ENCODE measurements at places on chromosomes 4 and X. TPM values are rescaled to one million over a fixed set of nuclear protein-coding genes. Genes with fewer than 3 reads are reported as not detected.

The SPP1 gene
- not detected for total RNA-seq

The ZNF185 gene
- total RNA-seq, result 2.2 TPM

The FAM47E gene
- 0.44 TPM for total RNA-seq

The ZBED1 gene
- 29.9 TPM for total RNA-seq

The EXOC1L gene
- not detected for total RNA-seq

The LAP3 gene
- 76.4 TPM for total RNA-seq

The ADRA2C gene
- total RNA-seq, result not detected

The ABLIM2 gene
- not detected for total RNA-seq

The TAF7L gene
- total RNA-seq, result 0.05 TPM

The PRRG3 gene
- 0.10 TPM for total RNA-seq

The ANXA3 gene
- total RNA-seq, result 0.83 TPM

The TLR3 gene
- 8.4 TPM for total RNA-seq

The OPRPN gene
- total RNA-seq, result not detected

The CTAG1B gene
- not detected for total RNA-seq

The MAGEE2 gene
- not detected for total RNA-seq

The SLC25A4 gene
- total RNA-seq, result 7.7 TPM

The MAGEA8 gene
- not detected for total RNA-seq

The KLHL4 gene
- total RNA-seq, result 2.7 TPM

The GABRE gene
- total RNA-seq, result 11.2 TPM

The TMSB15C gene
- total RNA-seq, result 0.73 TPM

The XIAP gene
- total RNA-seq, result 25.1 TPM

The SHROOM2 gene
- 0.49 TPM for total RNA-seq

The TCEAL2 gene
- total RNA-seq, result not detected

The XAGE1B gene
- not detected for total RNA-seq

The USP17L27 gene
- total RNA-seq, result not detected

The DKC1 gene
- 21.2 TPM for total RNA-seq

The SLC6A14 gene
- total RNA-seq, result not detected

The UGT2B15 gene
- not detected for total RNA-seq

The HHIP gene
- total RNA-seq, result 0.81 TPM

Data from cardiac ventricle fibroblast (primary cell).